ENCODE measurements at places on chromosomes 3 and 15.

GRCh38 chr3:87260270-87260669 is 16.1 kb downstream of the POU1F1 start:
- DNase-seq, result peak; percentile 51
- H3K36me3 ChIP-seq, result no peaks in the 10 kb centered on the region
- peaks cover 4% of the 10 kb centered on the region for H3K27me3 ChIP-seq
- H3K27ac ChIP-seq, result no peak overlapping the region

- H3K36me3 ChIP-seq, result no peaks in the 10 kb centered on the region
- H3K27me3 ChIP-seq, result peaks cover 3% of the 10 kb centered on the region
- no peak overlapping the region for H3K4me3 ChIP-seq
- DNase-seq, result no peak
- H3K27ac ChIP-seq, result no peak overlapping the region
- H3K4me1 ChIP-seq, result peaks cover 4% of the 10 kb centered on the region
Observed at GRCh38 chr3:195563317-195563716, 20.2 kb upstream of the PPP1R2 start.

DNA sequence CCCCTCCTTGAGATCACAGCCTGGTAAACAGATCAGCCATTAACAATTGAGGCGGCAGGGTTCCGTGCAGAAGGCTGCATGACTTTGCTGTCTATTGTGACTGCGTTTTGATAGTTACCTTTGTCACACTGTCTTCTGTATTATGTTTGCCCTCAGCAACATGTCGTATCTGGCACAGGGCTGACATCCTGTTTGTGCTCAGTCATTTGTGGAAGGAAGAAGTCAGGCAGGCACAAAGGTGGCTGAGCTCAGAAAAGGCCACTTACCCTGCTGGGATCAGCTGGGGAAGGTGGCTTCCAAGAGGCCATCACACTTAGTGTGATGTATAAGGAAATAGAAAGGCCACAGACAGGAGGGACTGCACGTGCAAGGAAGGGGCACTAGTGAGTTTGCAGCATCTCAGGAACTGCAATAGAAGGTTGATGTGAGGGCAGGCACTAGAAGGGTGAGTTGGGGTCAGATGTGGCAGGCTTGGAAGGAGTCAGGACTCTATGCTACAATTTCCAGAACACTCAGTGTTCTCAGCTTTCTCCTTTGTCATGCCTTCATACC is 13.4 kb downstream of the PML start:
- no peaks in the 10 kb centered on the region for H3K27me3 ChIP-seq
- no peak overlapping the region for H3K4me3 ChIP-seq
- H3K36me3 ChIP-seq, result peaks cover 20% of the 10 kb centered on the region
- no peak overlapping the region for H3K27ac ChIP-seq

DNA sequence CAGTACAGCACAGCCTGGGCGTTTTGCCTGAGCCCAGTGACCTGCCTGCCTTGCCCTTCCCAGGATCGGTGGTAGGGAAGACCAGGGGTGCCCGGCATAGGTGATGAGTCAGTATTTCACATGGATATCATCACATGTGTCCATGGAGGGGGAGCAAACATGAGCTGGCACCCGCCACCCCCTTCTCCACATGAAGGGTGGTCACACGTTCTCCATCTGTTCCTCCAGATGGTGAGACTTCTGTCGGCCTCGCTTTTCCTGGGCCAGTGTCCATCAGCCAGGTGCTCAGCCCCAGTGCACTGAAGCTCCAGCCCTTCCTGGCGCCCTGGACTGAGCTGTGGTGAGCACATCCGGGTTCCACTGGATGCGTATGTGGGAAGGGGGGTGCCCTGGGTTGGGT is 208.4 kb downstream of the UBE3A start:
- DNase-seq, result no peak
- H3K4me3 ChIP-seq, result no peak overlapping the region
- no peak overlapping the region for H3K27ac ChIP-seq
- no peaks in the 10 kb centered on the region for H3K27me3 ChIP-seq
- no peaks in the 10 kb centered on the region for H3K36me3 ChIP-seq
- no peaks in the 10 kb centered on the region for H3K4me1 ChIP-seq

GRCh38 chr3:184238246-184238818 is 8.9 kb downstream of the VWA5B2 start:
- no peak for DNase-seq
- no peaks in the 10 kb centered on the region for H3K4me1 ChIP-seq
- peaks cover 3% of the 10 kb centered on the region for H3K36me3 ChIP-seq
- H3K4me3 ChIP-seq, result no peak overlapping the region

GRCh38 chr15:100056411-100057072 is 285.2 kb downstream of the ADAMTS17 start:
- H3K4me3 ChIP-seq, result no peak overlapping the region
- H3K27ac ChIP-seq, result peak overlapping the region; percentile 21
- no peaks in the 10 kb centered on the region for H3K27me3 ChIP-seq
- DNase-seq, result no peak

GRCh38 chr15:76127169-76127568 is 67.4 kb downstream of the TMEM266 start:
- H3K4me1 ChIP-seq, result no peaks in the 10 kb centered on the region
- H3K27me3 ChIP-seq, result peaks cover 40% of the 10 kb centered on the region
- DNase-seq, result no peak
- no peak overlapping the region for H3K4me3 ChIP-seq

- no peak for DNase-seq
- H3K27me3 ChIP-seq, result no peaks in the 10 kb centered on the region
- no peaks in the 10 kb centered on the region for H3K36me3 ChIP-seq
- no peak overlapping the region for H3K27ac ChIP-seq
- no peak overlapping the region for H3K4me3 ChIP-seq
Observed at GRCh38 chr3:79477242-79477641, 290.6 kb downstream of the ROBO1 start.

DNA sequence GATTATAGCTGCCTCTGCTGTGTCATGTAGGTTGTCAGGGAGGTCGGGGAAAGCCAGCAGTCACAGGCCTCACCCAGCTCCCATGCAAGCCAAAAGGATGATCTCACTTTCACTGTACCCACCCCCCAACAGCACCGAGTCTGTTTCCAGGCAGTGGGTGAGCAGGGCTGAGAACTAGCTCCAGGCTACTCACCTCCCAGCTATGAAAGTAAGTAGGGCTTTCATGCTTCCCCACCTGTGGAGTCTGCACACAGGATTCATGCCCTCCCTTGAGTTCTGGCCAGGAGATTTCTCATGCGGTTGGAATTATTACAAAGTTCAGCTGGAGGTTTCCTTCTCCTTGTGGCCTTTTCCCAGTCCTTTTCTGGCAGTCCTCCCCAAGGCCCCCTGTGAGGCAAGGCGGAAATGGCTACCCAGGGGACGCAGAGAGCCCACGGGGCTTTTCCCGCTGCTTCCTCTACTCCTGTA is 356.2 kb downstream of the SV2B start:
- DNase-seq, result no peak
- H3K4me3 ChIP-seq, result no peak overlapping the region
- H3K4me1 ChIP-seq, result peaks cover 11% of the 10 kb centered on the region
- no peaks in the 10 kb centered on the region for H3K27me3 ChIP-seq
- no peak overlapping the region for H3K27ac ChIP-seq
- H3K36me3 ChIP-seq, result peaks cover 5% of the 10 kb centered on the region

DNA sequence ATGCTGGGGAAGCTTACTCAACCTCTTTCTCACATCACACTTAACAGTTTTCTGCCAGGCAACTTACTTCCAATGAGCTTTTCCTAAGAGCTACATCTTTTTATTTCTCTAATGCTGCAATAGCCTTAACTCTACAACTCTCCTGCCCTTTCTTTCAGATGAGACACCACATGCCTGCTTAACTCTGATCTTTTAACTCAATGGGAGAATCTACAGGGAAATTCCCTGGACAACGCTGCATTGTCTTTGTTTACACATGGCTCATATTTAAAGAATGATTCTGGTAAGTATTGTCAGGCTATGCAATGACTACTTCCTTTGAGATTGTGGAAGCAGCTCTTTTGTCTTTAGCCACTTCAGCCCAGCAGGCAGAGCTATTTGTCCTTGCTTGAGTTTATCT is 353.1 kb upstream of the BCHE start:
- no peaks in the 10 kb centered on the region for H3K36me3 ChIP-seq
- no peak overlapping the region for H3K4me3 ChIP-seq
- DNase-seq, result no peak
- no peaks in the 10 kb centered on the region for H3K27me3 ChIP-seq
- no peak overlapping the region for H3K27ac ChIP-seq
- peaks cover 5% of the 10 kb centered on the region for H3K4me1 ChIP-seq

DNA sequence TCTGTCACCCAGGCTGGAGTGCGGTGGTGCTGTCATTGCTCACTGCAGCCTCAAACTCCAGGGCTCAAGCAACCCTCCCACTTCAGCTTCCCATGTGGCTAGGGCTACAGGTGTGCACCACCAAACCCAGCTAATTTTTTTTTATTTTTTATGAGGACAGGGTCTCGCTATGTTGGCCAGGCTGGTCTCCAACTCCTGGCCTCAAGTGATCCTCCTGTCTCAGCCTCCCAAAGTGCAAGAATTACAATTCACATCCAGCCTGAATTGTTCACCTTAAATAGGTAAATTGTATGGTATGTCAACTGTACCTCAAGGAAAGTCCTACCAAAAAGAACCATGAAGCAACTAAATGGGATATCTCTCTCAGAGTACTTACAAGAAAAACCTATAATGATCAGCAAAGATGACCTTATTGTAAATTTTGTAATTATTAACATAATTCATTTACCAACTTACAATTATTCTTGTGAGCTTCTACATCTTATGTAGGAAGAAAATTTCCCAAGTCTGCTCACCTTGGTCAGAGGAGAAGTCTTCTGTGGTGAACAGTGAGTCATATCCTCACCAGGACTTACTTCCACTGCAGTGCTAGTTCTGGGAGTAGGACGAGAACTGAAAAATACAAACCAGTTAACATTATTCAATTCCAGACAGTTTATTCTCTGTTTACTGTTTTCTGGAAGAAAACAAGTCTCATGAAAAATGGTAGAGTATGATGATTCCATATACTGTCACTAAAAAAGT is 54.4 kb downstream of the ULK4 start:
- H3K36me3 ChIP-seq, result peaks cover 4% of the 10 kb centered on the region
- no peak for DNase-seq
- H3K27ac ChIP-seq, result no peak overlapping the region
- H3K4me3 ChIP-seq, result no peak overlapping the region
- no peaks in the 10 kb centered on the region for H3K27me3 ChIP-seq

DNA sequence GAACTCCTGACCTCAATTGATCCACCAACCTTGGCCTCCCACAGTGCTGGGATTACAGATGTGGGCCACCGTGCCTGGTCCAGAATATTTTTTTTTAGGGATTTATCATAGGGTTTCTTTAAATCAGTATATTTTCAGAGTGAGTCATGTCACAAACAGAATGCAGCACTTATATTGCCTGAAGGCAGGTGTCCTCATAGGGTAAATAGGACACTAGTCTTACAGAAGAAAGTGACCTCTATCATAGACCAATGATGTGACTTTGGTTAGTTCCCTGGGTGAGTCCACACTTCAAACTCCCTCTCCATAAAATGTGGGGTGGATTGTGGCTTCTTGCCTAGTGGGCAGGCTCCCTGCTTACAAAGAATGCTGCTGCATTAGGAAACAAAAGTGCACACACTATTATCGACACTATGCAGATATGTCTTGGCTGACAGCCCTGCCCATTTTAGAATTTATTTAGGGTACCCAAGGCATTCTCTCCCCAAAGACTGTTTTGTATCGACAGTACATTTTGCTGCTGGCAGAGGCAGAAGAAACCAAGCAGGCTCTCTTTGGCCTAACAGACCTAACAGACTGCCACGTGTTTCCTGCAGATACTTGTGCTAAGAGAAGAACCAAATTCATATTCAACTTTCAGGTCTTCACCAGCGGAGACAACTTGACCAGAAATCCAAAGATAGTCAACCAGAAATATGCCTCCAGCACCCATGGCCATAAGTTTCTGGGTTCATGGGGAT is 125.0 kb downstream of the MOBP start:
- H3K36me3 ChIP-seq, result no peaks in the 10 kb centered on the region
- no peak overlapping the region for H3K4me3 ChIP-seq
- H3K27ac ChIP-seq, result peak overlapping the region; percentile 29
- no peak for DNase-seq
- no peaks in the 10 kb centered on the region for H3K27me3 ChIP-seq
- H3K4me1 ChIP-seq, result peaks cover 29% of the 10 kb centered on the region

GRCh38 chr3:157606852-157607197 is 103.6 kb upstream of the VEPH1 start:
- H3K36me3 ChIP-seq, result no peaks in the 10 kb centered on the region
- H3K4me3 ChIP-seq, result no peak overlapping the region
- H3K4me1 ChIP-seq, result peaks cover 13% of the 10 kb centered on the region
- no peak for DNase-seq
- H3K27me3 ChIP-seq, result no peaks in the 10 kb centered on the region

GRCh38 chr3:154191520-154191919 is 70.3 kb downstream of the ARHGEF26 start:
- peaks cover 21% of the 10 kb centered on the region for H3K36me3 ChIP-seq
- H3K27ac ChIP-seq, result no peak overlapping the region
- H3K4me1 ChIP-seq, result no peaks in the 10 kb centered on the region
- H3K27me3 ChIP-seq, result no peaks in the 10 kb centered on the region

- no peak for DNase-seq
- H3K4me1 ChIP-seq, result peaks cover 48% of the 10 kb centered on the region
- H3K27me3 ChIP-seq, result no peaks in the 10 kb centered on the region
- H3K4me3 ChIP-seq, result peak overlapping the region; percentile 5
Observed at GRCh38 chr15:30985081-30985531, 6.3 kb downstream of the MTMR10 start.

GRCh38 chr3:54321520-54321919 is 199.2 kb downstream of the CACNA2D3 start:
- DNase-seq, result no peak
- H3K27ac ChIP-seq, result no peak overlapping the region
- no peak overlapping the region for H3K4me3 ChIP-seq
- no peaks in the 10 kb centered on the region for H3K36me3 ChIP-seq
- H3K4me1 ChIP-seq, result peaks cover 13% of the 10 kb centered on the region

- no peak overlapping the region for H3K4me3 ChIP-seq
- DNase-seq, result no peak
- H3K36me3 ChIP-seq, result peaks cover 9% of the 10 kb centered on the region
- H3K27ac ChIP-seq, result peak overlapping the region; percentile 13
Observed at GRCh38 chr15:70327856-70328678, 230.3 kb upstream of the TLE3 start.

DNA sequence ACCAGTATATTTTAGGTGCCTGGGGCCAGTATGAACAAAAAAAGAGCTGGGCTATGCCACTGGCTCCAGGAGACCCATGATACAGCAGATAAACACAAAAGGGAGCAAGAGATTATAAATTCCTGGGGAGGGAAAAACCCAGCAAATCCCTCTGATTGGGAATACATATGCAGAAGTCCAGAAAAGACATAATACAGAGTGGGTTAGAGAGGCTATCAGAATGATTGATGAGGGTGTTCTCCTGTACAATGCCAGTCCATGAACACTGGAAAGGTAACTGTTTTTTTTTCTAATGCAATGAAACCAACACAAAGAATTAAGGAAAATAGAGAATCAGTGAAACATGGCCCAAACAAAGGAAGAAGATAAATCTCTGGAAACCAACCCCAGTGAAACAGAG is 5.4 kb upstream of the VPS39 start:
- no peaks in the 10 kb centered on the region for H3K27me3 ChIP-seq
- H3K4me3 ChIP-seq, result no peak overlapping the region
- H3K27ac ChIP-seq, result no peak overlapping the region
- H3K36me3 ChIP-seq, result peaks cover 7% of the 10 kb centered on the region
- DNase-seq, result no peak
- H3K4me1 ChIP-seq, result no peaks in the 10 kb centered on the region
